ENCODE measurements at places on chromosomes 5 and 9.

GRCh38 chr9:72315510-72316311, 49.3 kb downstream of the ZFAND5 start:
- DNase-seq = no peak

GRCh38 chr9:72721067-72721466, 199.7 kb downstream of the TMC1 start:
- no peak for DNase-seq

- no peak for DNase-seq
These were observed 27.1 kb downstream of the ZCCHC10 start for GRCh38 chr5:132999246-132999645.

DNA sequence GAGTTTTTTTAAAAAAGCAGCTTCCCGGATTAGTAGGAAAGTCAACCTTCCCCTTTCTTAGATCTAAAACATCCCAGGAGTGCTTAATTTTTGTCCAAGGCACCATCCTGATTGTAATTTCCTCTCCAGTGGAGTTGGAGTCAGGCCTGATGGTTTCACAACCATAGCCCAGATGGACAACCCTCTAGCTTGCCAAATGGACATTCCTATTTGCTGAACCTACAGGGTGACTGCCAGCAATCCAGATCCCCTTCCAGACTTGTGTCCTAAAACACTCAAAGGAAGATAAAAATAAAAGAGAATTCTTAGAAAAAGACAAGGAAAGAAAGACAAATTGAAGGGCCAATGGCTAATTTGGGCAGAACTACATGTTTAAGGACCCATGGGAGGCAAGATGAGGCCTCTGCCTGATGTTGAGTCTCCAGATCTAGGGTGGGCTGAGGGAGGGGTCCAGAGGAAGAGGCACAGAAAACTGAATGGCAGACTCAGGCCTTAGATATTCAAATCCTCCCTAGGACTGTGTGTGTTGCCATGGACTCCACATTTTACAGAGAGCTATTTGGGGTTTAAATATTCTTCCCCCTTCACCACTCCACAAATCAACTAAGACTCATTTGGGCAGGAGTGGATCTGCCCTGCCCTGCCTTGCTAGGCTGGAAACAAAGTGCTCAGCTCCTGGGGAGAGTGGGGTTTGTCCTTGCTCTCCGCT, 38.5 kb upstream of the SLC44A1 start:
- no peak for DNase-seq

Measured in AML-193 (cell line).